ENCODE measurements at places on chromosomes 3 and 15.
A peak's percentile ranks its signal among the peaks of the same experiment; 100 is the strongest.

GRCh38 chr3:12627370-12627769 is 36.5 kb downstream of the RAF1 start:
- no peak for DNase-seq

- no peak for DNase-seq
Observed at GRCh38 chr3:197242784-197243432, 55.5 kb downstream of the DLG1 start.

DNA sequence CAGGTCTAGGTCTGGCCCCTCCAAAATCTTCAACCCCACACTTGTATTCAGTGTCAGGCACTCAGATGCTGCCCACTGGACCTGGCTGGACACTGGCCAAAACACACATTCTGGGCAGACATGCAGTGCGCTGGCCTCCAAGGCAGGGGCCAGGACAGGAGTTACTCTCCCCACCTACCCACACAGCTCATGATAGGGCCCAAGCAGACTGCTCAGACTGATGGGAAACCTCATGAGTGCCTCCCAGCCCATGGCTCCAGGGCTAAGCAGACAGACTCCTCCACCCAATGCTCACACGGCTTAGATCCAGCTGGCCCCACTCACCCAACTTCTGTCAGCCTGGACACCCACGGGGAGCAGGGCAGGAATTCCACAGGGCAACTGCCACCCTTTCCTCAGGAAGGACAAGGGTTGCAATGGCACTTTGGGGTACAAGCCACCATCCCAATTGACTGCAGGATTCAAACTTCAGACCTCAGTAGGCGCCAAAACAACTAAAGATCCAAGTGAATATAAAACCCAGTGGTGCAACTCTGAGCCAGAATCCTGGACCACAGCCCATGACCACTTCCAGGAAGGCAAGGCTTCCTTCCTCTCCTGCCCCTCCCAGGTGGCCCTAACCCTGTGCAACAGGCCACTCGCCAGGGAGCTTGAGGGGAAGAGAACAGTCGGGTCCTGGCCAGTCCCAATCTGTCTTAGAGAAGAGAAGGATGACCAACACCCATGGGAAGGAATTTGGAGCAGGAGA is 1.4 kb downstream of the LTF start:
- DNase-seq = no peak

GRCh38 chr15:74430510-74430951 is 3.2 kb downstream of the SEMA7A start:
- peak; percentile 34 for DNase-seq

GRCh38 chr15:47516558-47516957 is 200.7 kb upstream of the SEMA6D start:
- no peak for DNase-seq

DNA sequence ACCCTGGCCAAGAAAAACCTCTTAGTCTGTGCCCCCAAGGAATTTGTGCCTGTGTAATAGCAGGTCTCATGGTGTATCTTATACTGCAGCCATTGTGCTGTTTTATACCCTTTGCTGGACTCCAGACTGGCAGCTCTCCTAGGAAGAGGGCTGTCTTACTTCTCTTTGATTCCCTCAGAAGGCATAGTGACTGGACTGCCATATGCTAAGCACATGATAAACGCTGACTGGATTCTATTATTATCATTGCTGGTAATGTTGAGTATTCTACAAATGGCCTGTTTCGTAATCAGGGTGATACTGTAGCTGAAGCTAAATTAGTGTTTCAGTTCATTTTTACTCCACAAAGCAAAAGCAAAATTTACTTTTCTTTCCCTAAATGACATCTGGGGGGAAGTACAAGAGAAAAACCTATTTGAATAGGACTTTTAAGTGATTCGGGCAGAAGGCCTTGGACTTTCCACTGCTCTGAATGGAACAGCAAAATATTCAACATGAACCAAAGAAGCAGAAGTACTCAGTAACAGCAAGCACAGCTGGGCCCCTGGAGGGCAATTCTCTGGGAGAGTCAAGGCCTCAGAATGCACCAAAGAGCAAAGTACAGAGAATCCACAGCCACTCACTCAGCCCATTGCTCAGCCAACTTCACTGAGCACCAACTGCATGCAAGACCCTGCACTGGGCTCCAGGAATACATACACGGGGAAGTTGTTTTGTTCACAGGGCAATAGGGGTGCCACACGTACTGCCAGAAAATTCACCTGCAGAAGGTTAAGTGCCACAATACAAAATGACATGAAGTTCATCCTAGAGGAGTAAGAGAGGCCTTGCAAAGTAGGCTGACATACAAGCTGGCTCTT is 7.9 kb upstream of the BCL2A1 start:
- DNase-seq = peak; percentile 39

GRCh38 chr3:86814321-86814720 is 176.6 kb downstream of the VGLL3 start:
- DNase-seq = no peak

Data from activated CD4-positive, alpha-beta T cell treated with anti-CD3 and anti-CD28 coated beads for 36 hours (primary cell).